ENCODE measurements at places on chromosomes 11 and 22. TPM values are rescaled to one million over a fixed set of nuclear protein-coding genes. Genes with fewer than 3 reads are reported as not detected.

DNA sequence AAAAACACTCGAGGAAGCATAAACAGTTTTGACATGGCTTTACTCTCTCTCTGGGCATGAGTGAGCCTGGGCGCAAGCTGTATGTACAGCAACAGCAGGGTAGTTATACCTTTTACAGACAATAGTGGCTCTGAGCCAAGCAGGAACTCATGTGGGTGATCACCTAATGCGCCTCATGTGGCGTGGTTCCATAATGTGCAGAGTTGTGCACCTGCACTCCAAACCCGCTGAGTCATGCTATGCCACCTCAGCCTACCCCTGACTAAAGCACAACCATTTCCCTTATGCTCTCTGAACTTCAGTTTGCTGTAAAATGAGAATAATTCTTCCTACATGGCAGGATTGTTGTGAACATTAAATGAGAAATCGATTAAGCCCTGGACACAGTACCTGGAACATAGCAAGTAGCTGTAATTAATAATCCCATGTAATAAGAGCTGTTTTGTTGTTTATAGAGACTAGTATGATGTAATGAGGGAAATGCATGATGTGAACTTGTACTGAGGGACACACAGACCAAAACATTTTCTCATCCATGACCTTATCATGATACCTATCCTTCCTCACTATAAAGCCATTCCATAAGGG is 71.6 kb downstream of the CCDC34 start:
- no peak for DNase-seq

GRCh38 chr11:33953289-33953688 is 61.4 kb upstream of the LMO2 start:
- no peak for DNase-seq

GRCh38 chr11:12094872-12095800 is 15.3 kb upstream of the MICAL2 start:
- no peak for DNase-seq

GRCh38 chr11:57491371-57492061 is 24.0 kb downstream of the SLC43A1 start:
- no peak for DNase-seq

DNA sequence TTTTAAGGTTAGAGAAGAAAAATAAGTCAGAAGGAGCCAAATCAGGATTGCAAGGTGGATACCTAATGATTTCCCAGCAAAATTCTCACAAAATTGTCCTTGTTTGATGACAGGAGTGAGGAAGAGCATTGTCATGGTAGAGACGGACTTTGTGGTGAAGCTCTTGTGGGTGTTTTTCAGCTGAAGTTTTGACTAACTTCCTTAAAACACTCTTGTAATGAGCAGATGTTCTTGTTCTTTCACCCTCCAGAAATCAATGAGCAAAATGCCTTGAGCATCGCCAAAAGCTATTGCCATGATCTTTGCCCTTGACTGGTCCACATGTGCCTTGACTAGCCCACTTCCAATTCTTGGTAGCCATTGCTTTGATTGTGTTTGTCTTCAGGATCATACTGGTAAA is 20.0 kb downstream of the CALCB start:
- no peak for DNase-seq

GRCh38 chr11:92702805-92703448 is 266.5 kb upstream of the MTNR1B start:
- no peak for DNase-seq

- peak; percentile 5 for DNase-seq
Observed at GRCh38 chr11:35013514-35014233, 97.3 kb downstream of the PDHX start.

DNA sequence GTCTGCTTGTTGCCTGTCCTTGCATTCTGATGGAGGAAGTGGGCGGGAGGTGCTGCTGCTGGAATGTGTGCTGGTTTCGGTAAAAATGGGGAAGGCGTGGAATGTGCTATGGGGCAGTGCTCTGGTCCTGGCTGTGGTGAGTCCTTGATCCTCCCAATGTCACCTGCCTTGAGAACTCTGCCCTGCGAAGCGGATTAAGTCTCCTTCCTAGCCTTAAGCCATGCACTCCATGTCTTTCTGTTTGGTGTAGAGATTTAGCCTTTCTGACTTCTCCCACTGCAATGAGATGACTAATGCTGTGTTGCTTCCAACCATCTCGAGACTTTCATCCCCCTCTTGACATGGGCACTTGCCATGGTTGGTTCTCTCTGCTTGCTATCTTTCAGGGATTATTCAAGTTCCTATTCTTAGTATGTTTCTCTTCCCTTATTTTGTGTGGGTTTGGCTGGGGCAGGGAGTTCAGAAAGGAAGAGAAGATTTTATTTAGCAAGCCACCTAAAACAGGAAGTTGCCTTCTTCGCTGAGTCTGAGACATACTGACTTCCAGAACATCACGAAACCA is 687.9 kb downstream of the NTM start:
- DNase-seq, result no peak

Gene KRTAP5-2
- not detected for total RNA-seq

Gene ELFN2
- 0.36 TPM for total RNA-seq

Gene GAS2
- 2.6 TPM for total RNA-seq

Gene NRGN
- 0.28 TPM for total RNA-seq

Measured in T-cell (primary cell).